ENCODE measurements at places on chromosomes 7 and 10.

DNA sequence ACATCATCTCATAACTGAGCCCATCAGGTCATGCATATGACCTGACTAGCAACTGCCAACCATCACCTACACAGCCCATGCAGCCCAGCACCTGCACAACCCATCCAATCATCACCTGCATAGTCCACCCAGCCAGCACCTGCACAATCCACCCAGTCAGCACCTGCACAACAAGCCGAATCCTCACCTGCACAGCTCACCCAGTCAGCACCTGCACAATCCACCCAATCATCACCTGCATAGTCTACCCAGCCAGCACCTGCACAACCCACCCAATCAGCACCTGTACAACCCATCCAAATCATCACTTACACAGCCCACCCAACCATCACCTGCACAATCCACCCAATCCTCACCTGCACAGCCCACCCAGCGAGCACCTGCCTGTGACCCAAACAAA, 33.4 kb upstream of the WDFY4 start:
- DNase-seq, result no peak

GRCh38 chr7:136116186-136116585, 139.0 kb upstream of the MTPN start:
- DNase-seq, result no peak

GRCh38 chr10:12716042-12716441, 285.5 kb downstream of the CCDC3 start:
- DNase-seq, result no peak

- no peak for DNase-seq
These were observed 21.2 kb upstream of the PWWP2B start for GRCh38 chr10:132375795-132376297.

GRCh38 chr10:71396084-71396710, 523 bp upstream of the CDH23 start:
- DNase-seq, result no peak

DNA sequence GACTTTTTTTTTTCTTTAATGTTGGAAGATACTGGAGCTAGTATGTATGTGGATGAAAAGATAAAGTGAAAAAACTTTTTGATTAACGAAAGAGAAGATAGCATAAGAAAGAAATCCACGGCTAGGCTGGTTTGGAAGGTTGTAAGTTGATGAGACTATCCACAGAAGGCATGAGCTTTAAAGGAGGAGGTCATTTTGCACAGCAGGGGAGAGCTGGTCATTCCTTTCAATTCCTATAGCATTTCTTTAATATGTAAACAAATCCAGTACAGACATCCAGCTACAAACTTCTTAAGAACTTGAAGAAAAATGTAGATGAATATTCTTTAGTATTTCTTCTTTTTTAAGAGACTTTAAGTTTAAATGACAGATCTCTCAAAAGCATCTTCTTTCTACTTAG, 281.3 kb downstream of the CACNA2D1 start:
- DNase-seq, result no peak

DNA sequence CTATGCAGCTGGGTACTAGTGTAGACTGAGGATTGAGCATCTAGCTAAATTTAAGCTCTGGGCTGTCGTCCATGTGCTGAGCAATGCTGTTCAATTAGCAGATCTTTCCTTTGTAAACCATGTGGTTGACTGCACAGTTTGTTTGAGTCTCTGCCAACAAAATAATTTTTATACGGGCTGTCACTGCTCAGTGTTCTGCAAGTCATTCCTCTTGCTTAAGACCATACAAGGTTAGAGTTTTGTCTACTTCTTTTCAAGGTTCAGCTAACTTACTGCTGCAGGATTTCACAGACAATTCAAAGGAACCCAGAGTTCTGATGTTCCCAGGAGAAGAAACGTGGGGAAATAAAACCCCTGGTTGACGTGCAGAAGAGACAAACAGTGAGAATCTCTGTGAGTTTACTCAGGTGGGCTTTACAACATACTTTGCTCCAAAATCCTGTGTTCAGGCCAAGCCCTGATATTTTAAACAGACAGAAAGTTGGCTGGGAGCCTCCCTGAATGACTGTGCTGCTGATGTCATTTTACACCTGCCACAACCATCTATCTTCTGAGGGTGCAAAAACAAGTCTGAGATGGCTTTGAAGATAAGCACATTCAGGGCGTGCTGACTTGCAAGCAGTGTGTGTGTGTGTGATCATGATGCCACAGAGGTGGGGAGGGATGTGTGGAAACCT, 177.1 kb upstream of the SVIL start:
- peak; percentile 26 for DNase-seq

- DNase-seq, result peak; percentile 31
These were observed 63.4 kb downstream of the VAX1 start for GRCh38 chr10:117074621-117075020.

DNA sequence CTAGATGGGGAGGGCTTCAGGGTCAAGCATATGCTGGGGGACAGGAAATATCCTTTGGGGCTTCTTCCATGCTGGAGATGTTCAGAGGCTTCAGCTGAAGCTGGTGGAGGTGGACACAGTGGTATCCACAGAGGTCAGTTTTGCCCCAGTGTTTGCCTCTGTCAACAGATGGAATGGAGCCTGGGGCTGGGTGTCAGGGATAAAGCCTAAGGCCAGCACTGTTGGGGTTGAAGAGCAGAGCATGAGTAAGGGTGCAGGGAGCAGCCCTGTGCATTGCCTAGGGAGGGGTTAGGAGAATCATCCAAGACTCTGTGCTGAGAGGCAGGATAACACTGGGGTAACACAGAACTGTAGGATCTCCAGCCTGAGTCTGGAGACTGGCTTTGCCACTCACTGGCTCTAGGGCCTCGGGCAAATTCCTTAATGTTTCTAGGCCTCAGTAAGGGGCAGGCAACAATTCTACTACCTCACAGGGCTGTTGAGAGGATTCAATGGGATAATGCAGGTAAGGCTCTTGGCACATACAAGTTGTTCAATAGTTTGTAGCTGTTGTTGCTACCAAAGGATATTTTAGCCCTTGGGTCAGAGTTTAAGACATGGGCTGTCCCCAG, 21.8 kb upstream of the MYL7 start:
- no peak for DNase-seq

GRCh38 chr10:12844811-12845483, 156.6 kb downstream of the CCDC3 start:
- peak; percentile 21 for DNase-seq

- no peak for DNase-seq
These were observed 82.9 kb downstream of the MAD1L1 start for GRCh38 chr7:2149672-2150444.

DNA sequence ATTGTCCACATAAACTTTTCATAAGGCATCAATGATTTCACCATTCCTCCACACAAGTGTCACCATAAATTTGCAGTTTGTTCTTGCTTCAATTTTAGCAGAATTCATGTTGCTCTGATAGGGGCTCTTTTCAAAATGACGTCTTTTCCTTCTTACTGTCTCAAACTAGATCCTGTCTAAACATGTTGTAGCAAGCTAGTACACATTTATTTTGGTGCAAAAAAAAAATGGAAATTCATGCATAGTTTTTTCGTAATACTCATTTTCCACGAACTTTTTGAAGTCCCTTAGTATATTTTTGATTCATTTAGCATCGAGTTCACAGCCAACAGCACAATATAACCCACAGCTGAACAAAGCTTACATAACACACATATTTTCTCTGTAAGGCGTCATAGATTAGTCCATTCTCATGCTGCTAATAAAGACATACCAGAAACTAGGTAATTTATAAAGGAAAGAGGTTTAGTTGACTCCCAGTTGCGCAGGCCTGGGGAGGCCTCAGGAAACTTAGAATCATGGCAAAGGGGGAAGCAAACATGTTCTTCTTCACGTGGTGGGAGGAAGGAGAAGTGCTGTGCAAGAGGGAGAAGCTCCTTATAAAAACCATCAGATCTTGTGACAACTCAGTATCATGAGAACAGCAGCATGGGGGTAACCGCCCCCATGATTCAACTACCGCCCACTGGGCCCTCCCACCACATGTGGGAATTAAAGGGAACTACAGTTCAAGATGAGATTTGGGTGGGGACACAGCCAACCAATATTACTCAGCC, 301.5 kb downstream of the CCDC3 start:
- no peak for DNase-seq

DNA sequence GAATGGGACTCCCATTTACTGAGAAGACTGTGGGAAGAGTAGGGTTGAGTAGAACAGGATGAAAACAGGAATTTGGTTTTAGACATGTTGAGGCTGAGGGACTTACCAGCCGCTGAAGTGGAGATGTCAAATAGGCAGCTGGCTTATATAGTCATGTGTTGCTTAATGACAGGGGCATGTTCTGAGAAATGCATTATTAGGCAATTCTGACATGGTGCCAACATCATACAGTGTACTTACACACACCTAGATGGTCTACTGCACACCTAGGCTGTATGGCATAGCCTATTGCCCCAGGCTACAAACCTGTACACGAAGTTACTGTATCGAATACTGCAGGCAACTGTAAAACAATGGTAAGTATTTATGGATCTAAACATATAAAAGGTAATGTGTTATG, 17.5 kb downstream of the ARL3 start:
- DNase-seq, result no peak

GRCh38 chr7:93973134-93973533, 31.0 kb downstream of the BET1 start:
- DNase-seq, result no peak

GRCh38 chr7:77727936-77728701, 31.9 kb downstream of the RSBN1L start:
- DNase-seq, result no peak

DNA sequence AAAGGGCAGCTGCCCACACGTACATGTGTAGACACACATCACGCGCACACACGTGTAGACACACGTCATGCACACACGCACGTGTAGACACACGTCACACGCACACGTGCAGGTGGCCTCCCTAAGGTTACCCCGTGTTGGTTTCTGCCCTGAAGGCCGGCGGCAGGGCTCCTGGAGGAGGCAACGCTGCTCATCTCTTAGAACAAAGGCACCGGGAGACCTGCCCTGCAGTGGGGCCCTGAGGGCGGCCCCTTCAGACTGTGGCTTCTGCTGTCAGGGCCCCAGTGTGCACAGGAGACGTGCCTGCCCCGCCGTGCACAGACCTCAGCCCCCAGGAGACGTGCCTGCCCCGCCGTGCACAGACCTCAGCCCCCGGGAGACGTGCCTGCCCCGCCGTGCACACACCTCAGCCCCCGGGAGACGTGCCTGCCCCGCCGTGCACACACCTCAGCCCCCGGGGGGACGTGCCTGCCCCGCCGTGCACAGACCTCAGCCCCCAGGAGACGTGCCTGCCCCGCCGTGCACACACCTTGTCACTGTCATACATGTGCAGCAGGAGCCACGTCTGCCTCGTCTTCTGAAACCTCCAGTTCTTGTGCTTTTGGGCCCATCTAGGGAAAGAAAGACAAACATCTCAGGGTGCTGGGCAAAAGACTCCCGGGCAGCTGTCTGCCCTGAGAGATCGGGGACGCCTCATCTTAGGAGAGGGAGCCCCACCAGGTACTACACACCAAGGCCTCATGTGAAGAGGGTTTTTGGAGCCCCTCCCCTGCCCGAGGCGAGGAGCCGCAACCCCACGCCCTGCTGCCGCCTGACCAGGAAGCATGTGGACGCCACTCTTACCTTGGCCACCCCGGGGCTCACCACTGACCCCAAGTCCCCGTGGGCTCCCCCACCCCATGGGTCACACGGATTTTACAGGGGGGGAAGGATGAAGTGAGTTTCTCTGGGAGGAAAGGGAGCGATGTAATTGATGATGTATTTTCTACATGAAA, 17.3 kb downstream of the CYP2W1 start:
- DNase-seq, result no peak

DNA sequence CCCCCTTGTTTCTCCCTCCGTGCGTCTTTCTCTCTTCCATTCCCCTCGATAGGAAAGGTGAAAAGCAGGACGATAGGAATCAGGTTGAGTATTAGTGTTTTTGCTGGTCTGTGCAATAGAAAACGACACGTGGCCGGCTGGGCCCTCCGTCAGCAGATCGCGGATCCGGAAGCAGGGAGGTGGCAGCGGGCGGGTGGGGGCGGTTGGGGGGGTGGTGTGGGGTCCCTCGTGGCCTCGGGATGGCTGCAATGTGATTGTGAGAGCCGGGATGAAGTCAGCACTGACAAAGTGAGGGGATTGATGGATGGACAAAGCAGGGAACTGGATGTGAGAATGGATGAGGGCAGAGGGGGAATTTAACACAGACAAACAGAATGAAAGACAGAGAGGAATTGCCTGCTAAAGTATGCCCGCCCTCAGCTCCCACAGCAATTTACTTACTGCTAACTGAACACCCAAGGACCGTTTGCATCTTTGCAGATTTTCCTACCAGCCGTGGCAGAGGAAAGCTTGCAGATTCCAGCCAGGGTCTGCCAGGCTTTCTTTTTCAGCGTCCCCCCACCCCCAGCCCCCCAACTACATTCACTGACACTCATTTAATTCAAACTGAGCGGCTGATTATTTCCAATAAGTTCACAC, 280.9 kb downstream of the LRMDA start:
- no peak for DNase-seq

DNA sequence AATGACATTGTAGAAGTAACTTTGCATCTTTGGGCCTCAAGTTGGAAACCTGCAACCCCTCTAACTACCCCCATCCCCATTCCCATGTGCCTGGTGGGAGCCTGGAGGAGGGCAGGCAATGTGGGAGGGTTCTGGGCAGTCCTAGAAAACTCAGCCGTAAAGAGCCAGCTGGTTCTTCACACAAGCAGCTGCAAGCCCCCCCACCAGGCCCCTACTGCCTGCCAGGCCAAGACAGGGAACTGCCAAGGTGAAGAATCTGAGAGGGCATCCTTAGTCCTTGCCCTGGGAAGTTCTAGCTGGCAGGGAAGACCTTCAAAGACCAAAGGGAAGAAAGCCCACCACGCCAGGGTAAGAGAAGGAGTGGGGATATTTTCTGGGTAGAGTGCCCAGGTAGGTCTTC, 12.2 kb upstream of the INMT start:
- DNase-seq, result no peak

DNA sequence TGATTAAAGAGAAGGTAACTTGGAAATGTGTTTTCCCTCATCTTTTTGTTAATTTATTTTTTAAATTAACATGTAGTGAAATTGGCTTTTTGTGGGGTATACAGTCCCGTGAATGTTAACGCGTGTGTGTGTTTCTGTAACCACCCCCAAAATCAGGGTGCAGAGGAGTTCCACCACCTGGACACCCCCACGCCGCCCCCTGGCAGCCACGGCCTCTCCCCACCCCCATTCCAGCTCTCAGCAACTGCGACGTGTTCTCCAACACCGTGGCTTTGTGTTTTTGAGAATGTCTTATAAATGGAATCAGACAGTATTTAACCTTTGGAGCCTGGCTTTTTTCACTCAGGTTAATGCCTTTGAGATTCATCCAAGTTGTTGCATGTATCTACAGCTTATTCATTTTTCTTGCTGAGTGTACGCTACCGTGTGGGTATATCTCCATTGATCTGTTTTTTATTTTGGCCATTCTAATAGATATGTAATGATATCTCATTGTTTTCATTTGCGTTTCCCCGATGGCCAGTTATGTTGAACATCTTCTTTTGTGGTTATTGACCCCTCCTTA, 218.8 kb downstream of the EBF3 start:
- DNase-seq, result no peak

GRCh38 chr10:43374194-43374593, 2.8 kb downstream of the FXYD4 start:
- DNase-seq, result no peak

All from colonic mucosa (tissue), 4 donors.